ENCODE measurements at places on chromosomes 6 and 20.

DNA sequence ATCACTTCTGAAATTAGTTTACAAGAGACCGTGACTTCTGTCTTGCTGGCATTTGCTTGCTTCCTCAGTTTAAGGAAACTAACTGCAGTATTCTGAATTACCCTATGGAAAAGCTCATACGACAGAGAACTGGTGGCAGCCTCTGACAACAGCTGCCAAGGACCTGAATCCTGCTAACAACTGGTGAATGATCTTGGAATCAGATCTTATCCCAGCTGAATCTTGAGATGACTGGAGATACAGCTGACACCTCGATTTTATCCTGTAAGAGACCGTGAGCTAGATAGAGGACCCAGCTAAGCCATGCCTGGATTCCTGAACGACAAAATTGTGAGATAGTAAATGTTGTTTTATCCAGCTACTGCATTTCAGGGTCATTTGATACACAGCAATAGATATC lies 202.3 kb downstream of the OGFRL1 start:
- no peak for DNase-seq

GRCh38 chr6:148831064-148831463 lies 84.2 kb downstream of the UST start:
- no peak for DNase-seq

GRCh38 chr6:36701401-36701991 lies 3.9 kb downstream of the RAB44 start:
- DNase-seq, result no peak

GRCh38 chr6:71194724-71195123 lies 93.9 kb upstream of the OGFRL1 start:
- DNase-seq, result no peak

DNA sequence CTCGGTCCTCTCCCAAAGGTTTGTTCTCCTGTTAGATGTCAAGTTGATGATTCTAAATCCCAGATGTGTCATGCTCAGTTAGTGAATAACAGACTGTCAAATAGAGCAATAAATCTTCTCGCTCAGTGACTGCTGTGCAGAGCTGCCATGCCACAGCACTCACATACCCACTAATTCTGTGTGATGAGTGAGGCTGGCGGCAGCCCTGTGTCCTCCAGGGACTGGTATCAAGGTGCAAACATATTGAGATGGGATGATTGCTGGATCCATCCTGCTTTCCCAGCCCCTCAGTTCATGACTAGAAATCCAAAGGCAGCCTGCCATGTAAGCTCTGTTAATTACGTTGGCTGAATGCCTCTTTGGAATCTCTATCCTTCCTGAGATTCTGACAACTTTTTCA lies 103.9 kb downstream of the OLIG3 start:
- DNase-seq, result no peak

- no peak for DNase-seq
Observed at GRCh38 chr20:17635332-17636244, 46.5 kb downstream of the RRBP1 start.
